CD4-positive, alpha-beta T cell treated with Interleukin-12 subunit alpha and Interleukin-12 subunit beta, for 1 hour (primary cell): ENCODE measurements at places on chromosomes 5 and 9.

DNA sequence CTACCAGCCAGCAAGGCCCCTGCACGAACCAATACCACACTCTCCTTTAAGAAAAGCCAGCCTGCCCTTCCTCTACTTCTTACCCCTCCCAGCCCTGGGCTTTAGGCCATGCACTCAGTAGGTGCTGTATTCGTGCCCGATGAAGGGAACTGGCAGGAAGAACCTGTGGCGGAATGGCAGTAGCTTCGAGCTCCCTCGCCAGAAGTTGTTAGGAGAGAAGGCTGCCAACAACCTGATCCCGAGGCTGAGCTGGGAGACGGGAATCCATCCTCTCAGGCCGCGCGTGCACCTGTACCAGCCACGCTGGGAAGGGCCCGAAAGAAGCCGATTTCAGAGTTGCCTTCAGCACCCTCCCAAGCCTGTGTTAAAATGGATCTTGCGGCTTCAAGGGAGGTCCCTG, 45.3 kb upstream of the AKNA start:
- DNase-seq = no peak

- no peak for DNase-seq
Measured at GRCh38 chr9:69276775-69277174, 48.2 kb upstream of the ENTREP1 start.

DNA sequence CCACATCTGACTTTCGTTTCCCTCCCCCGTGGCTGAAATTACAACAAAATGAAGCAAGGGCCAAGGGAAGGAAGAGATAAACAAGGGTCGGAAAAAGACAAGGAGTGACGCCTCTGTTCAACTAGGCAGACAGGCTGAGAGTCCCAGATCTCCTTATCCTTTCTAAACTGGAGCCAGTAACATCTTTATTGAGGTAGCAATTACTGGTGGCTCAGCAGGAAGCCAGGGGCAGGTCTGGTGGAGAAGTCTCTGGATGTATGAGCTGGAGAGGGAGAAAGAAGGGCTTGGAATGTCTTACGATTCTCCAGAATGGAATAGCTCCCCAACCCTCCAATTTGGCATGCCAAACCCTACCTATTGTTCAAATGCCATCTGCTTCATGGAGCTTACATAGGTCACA, 190.8 kb upstream of the BRINP1 start:
- DNase-seq = no peak

DNA sequence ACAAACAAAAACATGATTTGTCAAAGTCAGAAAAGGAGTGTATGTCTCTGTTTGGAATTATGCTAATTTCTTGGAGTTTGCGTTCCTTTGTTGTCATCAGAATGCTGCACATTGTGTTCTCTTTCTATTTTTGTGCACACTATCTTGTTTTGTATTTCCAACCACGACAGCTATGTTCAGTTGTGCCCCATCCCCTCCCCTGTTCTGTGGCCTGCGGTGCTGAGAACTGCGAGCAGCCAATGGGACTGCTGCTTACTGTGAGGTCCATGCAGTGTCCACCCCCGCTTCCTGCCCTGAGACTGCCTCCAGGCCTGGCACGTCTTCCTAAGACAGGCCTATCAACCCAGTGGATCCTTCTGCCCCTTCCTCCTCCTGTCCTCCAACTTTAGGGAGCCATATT, 76.8 kb downstream of the PALM2AKAP2 start:
- no peak for DNase-seq

DNA sequence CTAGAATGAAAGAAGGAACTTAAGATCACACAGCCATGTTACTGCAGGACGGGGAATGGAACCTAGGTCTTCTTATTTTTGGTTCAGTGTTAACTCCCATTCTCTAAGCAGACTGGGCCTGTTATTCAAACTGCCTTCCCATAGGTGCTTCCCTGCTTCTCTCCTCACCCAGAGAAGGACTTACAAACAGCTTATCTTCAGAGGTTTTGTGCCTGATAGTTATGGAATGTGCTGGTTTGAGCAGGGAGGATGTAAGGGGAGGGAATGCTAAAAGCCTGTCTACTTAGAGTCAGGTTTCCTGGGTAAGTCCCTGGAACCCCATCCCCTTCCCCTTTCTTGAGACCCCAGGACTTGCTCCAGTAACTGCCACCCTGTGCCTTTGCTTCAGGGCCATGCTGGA, 4.2 kb upstream of the PSMD5 start:
- no peak for DNase-seq

- no peak for DNase-seq
Measured at GRCh38 chr9:86407022-86407421, 52.8 kb upstream of the TUT7 start.

DNA sequence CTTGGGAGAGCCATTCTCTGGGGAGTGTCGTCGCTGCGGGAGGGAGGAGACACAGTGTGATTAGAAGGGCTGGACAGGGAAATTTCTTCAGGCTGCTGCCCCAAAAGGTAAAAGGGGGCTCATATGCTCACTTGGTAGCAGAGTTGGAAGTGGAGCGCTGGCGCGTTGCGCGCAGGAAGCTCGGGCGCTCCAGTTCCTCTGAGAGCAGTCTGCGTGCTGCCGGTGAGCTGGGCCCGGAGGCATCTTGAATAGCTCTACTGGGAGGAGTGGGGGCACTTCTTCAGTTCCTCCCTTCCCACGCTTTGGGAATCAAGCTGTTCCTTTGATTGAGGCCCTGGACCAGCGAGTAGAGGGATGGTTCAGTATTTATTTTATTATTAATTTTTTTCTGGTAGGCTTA, 2.7 kb downstream of the RXFP3 start:
- no peak for DNase-seq

DNA sequence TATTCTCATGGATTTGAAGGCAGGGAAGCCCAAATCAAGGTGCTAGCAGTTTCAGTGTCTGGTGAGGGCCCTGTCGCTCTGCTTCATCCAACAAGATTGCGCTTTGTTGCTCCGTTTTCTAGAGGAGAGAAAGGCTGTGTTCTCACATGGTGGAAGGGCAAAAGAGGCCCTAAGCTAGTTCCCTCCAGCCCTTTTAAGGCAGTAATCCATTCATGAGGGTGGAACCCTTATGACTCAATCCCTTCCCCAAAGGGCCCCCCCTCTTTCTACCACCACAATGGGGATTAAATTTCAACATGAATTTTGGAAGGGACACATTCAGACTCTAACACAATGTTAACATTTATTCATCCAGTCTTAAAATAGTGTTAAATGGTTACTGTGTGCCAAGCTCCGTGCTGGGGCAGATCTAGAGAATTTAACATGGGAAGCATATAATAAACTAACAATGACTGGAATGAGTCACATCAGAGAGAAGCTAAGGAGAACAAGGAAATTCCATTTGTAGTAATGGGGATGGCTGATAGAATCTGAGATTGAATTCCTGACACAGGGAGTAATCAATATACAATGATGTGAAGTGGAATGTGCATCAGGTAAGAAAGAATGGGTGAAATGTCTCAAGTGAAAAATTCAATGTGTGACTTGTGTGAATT, 382.8 kb upstream of the ZNF608 start:
- DNase-seq = no peak

DNA sequence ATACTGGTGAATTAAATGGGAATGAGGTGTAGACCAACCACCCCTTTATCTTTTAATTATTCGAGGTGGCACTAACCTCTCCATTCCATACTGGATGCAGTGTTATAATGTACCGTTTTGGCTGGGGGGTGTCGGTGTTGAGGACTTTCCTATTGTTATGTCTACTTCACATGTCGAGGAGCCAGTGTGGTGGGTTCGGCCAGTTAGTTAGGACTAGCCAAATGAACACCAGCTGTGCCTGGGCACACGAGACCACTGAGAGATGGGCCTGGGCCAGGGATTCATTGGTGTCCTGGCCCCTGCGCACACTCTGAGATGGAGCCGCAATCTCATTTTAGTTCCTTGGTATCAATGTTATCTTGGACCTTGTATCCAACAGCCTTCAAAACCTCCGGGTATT, 186.2 kb downstream of the CACNA1B start:
- no peak for DNase-seq

DNA sequence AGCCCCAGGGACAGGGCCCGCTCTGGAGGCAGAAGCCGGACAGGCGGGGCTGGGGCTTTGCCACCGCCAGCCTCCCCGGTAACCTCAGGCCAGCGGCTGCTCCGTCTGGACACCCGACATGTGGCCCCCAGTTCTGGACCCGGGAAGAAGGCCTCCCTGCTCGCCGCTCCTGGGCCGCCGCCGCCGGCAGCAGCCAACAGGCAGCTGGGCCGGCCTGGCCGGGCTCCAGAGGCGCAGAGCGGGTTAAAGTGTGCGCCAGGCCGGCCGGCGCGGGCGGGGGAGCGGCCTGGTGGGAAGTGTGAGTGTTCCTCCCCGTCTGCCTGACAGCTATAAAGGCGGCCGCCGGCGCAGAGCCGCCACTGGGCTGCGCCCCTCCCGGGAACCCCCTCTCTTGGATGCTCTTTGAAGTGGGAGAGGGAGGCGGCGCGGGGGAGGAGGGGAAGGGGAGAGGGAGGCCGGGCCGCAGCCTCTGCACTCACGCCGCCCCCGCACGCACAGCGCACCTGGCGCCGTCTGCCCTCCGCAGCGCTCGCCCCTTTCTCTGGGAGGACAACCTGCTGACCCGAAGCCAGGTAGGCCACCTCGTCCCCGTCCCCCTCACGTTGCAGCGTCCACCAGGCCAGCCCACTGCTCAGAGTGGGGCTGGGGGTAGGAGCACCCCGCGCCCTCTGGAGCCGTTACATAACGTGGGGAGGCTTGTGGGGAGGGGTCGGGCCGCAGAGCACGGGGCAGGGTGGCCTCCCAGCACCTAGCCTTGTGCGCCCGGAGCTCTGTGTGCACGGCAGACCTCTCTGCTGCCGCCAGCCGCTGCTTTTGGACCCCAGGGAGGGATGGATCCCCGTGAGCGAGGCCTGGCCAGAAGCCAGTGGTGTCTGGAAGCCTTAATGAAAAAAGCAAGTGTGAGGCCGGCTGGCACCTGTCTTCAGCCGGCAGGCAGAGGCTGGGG, at the start of gene ADAMTSL2:
TSS of gene ADAMTSL2 (plus strand) at position 359 of the 946 bp plus-strand sequence. CDS start 2,009 bp downstream, outside the sequence.
- peak; percentile 42 for DNase-seq

DNA sequence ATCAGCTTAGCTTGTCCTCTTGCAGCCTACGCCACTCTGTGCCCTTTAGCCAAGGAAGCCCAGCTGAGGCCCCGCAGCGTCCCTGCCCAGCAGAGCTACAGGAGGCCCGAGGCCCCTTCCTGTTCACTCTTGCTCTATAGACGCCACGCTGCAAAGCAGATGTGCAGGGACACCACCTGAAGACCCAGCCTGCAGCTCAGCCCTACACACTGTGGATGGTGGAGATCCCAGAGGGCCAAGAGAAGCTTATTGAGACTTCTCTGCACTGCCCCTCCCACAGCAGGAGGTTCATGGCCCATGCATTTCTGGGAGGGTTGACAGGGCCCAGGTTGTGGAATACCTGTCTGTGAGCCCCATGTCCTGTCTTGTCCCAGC, 33.6 kb downstream of the IRF1 start:
- DNase-seq = peak; percentile 32

DNA sequence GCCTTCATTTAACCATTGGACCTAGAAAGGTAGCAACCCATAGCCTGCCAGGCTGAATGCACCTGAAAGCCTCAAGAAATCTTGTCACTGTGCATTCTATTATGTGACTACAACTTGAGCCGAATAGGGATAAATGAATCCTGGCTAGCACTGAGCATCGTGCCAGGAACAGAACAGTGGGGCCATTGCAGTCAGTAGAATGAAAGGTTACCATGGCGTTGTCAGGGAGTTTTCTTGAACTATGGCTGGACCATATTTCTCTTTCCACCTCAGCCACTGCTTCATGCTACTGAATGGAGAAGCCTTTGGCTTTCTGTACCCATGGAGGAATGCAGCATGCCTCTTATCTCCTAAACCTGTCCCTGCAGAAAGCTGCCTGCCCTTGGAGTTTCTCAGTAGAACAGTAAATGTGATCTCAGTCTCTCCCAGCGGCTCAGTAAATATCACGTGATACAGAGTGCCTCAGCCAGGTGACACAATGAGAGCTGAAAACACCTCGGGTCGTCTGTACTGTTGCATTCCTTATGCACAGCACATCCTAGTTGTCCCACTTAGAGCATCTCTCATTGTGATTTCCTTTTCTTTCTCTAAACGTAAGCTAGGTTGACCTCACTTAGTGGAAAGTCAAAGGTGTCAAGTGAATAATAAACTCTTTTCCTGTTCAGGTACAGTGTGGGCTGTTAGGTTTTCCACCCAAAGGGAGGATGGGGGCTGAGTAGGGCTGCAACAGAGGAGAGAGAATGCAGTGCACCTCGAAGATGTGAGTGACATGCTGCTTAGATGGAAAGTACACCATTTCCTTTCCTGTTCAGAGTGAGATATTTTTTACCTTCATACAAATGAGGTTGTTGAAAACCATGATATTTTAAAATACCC, 115.3 kb downstream of the MACIR start:
- DNase-seq = no peak

DNA sequence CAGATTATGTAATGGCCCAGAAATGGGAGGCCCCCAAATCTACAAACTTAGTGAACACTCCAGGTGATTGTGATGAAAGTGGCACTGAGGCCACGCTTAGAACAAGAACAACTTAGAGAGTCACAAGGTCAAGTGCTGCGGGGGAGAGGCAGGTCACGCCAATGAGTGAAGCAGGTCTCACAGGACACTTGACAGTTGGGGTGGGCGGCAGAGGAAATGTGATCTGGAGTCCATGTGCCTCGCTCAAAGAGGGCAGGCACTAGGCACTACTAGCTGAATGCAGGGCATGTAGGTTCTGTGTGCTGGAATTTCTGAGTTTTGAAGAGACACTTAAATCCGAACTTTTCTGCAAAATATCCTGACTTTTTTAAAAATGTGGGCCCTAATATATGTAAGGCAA, 193.2 kb upstream of the RORB start:
- DNase-seq = no peak

- DNase-seq = no peak
Measured at GRCh38 chr5:60514152-60514551, 185.8 kb downstream of the DEPDC1B start.

DNA sequence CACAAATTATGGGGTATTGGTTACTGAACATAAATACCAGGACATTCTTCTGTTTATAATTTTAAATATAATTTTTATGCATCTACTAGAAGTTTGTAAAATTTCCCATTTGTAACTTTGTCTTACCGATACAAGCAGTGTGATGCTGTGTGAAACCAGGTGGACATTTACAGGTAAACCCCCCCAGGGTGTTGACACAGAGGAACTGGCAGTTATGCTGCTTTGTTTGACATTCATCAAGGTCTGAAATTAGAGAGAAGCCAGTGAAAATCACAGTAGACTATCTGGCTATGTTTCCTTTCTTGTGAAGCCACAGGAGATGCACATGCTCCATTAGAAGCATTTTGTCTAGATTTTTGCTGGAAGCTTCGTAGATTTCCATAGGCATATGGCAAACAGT, 190.9 kb downstream of the SLC12A2 start:
- no peak for DNase-seq

GRCh38 chr9:124707666-124708065, 63.4 kb downstream of the NR6A1 start:
- DNase-seq = no peak

GRCh38 chr5:155024015-155024414, 10.5 kb downstream of the KIF4B start:
- DNase-seq = no peak

- DNase-seq = no peak
Measured at GRCh38 chr9:107068581-107068980, 205.6 kb downstream of the ZNF462 start.

DNA sequence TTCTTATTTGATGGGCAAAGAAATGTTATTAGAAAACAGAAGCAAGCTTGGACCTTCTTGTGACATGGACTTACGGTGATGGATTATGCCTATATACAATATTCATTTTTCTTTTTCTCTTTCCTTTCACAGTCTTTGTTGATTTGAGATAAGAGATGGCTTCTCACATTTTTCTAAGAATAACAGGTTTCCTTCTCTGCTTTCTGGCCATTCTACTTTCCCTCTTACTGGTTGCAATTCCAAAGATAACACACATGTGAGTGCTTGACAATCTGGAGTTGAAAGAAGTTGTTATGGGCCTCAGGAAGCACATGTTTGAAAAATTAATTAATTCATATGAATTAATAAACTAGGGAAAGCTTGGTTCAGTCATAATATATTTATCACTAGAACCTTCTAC, 89.8 kb upstream of the RPS23 start:
- no peak for DNase-seq
